ENCODE measurements at places on chromosomes 3 and 15.

- peak; percentile 74 for DNase-seq
Observed at GRCh38 chr15:78618490-78618934, 2.3 kb downstream of the CHRNA3 start.

DNA sequence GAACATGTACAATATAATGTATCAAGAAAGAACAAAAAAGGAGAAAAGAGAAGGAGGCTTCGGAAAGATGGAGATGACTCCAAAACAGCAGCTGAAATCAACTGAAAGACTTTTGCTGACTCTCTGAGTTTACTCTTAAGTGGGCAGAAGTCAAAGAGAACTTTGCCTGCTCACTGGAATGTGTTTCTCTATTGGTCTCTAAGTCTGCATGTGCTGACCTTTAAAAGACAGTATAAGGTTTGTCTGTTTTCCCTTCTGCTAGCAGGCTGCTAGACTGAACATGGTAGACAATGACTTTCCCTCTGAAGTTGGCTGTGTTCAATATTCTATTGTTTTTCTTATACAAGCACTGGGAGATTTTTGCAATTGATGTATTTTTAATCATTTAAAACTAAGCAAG is 7.2 kb upstream of the MAP4 start:
- DNase-seq: no peak

DNA sequence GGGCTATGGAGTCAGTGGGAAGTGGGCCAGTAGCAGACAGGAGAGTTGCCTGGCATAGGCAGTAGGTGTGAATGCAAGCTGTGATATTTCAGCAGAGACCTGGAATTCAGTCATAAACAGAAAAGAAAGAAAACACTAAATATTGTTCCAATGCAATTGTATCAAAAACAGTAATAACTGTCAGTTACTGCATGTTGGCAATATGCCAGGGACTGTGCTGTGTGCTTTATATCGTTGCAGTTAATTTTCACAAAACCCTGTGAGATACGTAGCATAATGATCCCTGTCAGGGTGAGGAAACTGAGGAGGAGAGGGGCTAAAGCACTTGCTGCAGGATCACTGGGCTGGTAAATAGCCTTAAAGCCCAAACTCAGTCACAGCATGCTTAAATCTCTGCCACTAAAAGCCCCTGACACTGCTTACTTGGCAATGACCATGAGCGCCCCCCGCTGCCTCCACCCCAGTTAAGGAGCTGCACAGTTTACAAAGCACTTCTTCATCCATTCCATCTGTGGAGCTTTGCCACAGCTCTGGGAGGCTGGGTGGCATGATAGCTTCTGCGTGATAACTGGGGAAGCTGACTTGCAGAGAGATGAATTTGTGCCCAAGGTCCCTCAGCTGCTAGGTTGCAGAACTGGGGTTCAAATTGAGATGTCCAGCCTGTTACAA is 3.9 kb downstream of the SLC6A1 start:
- no peak for DNase-seq

GRCh38 chr3:72629191-72629631 is 219.0 kb downstream of the SHQ1 start:
- peak; percentile 95 for DNase-seq

DNA sequence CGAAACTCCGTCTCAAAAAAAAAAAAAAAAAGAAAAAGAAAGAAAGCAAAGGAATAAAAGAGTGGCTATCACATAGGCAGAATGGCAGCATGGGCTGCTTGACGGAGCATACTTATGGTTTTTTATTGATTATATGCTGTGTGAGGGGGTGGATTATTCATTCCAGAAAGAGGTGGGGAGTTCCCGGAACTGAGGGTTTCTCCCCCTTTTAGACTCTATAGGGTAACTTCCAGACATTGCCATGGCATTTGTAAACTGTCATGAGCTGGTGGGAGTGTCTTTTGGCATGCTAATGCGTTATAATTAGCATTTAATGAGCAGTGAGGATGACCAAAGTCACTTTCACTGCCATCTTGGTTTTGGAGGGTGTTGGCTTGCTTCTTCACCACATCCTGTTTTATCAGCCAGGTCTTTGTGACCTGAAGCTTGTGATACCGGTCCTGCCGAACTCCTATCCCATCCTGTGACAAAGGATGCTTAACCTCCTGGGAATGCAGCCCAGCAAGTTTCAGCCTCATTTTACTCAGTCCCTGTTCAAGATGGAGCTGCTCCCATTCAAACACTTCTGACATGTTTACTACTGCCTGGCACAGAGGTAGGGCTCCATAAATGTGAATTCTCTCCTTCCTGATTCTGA is 15.8 kb upstream of the ABHD17C start:
- no peak for DNase-seq

- DNase-seq: no peak
Observed at GRCh38 chr3:115804200-115804599, 180.9 kb downstream of the GAP43 start.

GRCh38 chr3:28576614-28577200 is 228.1 kb upstream of the AZI2 start:
- no peak for DNase-seq

GRCh38 chr3:126944089-126944965 is 38.6 kb upstream of the PLXNA1 start:
- DNase-seq: no peak

- DNase-seq: no peak
Observed at GRCh38 chr3:18237251-18238005, 187.7 kb downstream of the SATB1 start.

- no peak for DNase-seq
Observed at GRCh38 chr15:80531388-80531787, 127.2 kb downstream of the ARNT2 start.

- no peak for DNase-seq
Observed at GRCh38 chr3:53248161-53248560, 7.7 kb downstream of the TKT start.

All from MV-4-11 (cell line).